ENCODE measurements at places on chromosomes 5 and 9. TPM values are rescaled to one million over a fixed set of nuclear protein-coding genes. Genes with fewer than 3 reads are reported as not detected.
A peak's percentile ranks its signal among the peaks of the same experiment; 100 is the strongest.

GRCh38 chr9:124016175-124017050, 4.8 kb downstream of the LHX2 start:
- H3K36me3 ChIP-seq = no peaks in the 10 kb centered on the region
- no peak overlapping the region for H3K4me3 ChIP-seq
- H3K4me1 ChIP-seq = peaks cover 22% of the 10 kb centered on the region
- peaks cover 97% of the 10 kb centered on the region for H3K27me3 ChIP-seq
- no peak overlapping the region for H3K27ac ChIP-seq
- DNase-seq = no peak

GRCh38 chr5:168931638-168932345, 352.6 kb upstream of the PANK3 start:
- no peak for DNase-seq
- no peaks in the 10 kb centered on the region for H3K4me1 ChIP-seq
- H3K36me3 ChIP-seq = no peaks in the 10 kb centered on the region
- H3K27ac ChIP-seq = no peak overlapping the region

DNA sequence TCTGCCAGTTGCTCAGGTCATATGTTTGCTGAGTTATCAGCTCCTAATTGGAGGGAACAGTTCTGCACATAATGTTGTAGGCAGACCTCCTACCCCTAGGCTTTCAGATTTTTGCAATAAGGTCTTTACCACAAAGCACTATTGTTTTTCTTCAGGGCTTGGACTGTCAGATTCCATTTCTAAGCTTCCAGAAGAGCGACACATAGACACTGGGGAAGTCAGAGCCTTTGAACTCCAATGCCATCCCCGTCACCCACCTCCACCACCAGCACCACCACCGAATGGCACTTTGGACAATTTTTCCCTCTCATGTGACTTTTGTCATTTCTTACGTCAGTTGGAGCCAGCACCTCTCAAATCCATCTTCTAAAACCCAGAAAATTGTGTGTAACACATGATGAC, 28.3 kb upstream of the SPRY4 start:
- H3K27ac ChIP-seq = no peak overlapping the region
- no peaks in the 10 kb centered on the region for H3K4me1 ChIP-seq
- no peaks in the 10 kb centered on the region for H3K27me3 ChIP-seq

GRCh38 chr5:159825551-159826051, 90.7 kb upstream of the ADRA1B start:
- no peak overlapping the region for H3K27ac ChIP-seq
- no peaks in the 10 kb centered on the region for H3K4me1 ChIP-seq
- no peak for DNase-seq

- H3K4me3 ChIP-seq = no peak overlapping the region
- no peak overlapping the region for H3K27ac ChIP-seq
- H3K4me1 ChIP-seq = no peaks in the 10 kb centered on the region
- peak; percentile 13 for DNase-seq
- no peaks in the 10 kb centered on the region for H3K27me3 ChIP-seq
- H3K36me3 ChIP-seq = no peaks in the 10 kb centered on the region
Measured at GRCh38 chr5:1544294-1544961, 20.7 kb upstream of the LPCAT1 start.

GRCh38 chr9:96491079-96491879, 41.3 kb downstream of the HABP4 start:
- H3K4me1 ChIP-seq = no peaks in the 10 kb centered on the region
- no peak overlapping the region for H3K27ac ChIP-seq
- no peak overlapping the region for H3K4me3 ChIP-seq
- H3K27me3 ChIP-seq = no peaks in the 10 kb centered on the region
- no peak for DNase-seq

GRCh38 chr5:143336485-143336884, 67.0 kb downstream of the NR3C1 start:
- DNase-seq = no peak
- H3K4me1 ChIP-seq = no peaks in the 10 kb centered on the region
- no peak overlapping the region for H3K27ac ChIP-seq

GRCh38 chr9:7452378-7452777, 347.2 kb downstream of the DMAC1 start:
- no peak overlapping the region for H3K27ac ChIP-seq
- no peaks in the 10 kb centered on the region for H3K27me3 ChIP-seq
- no peaks in the 10 kb centered on the region for H3K4me1 ChIP-seq
- DNase-seq = no peak

- DNase-seq = no peak
- no peaks in the 10 kb centered on the region for H3K36me3 ChIP-seq
- H3K27ac ChIP-seq = no peak overlapping the region
- no peaks in the 10 kb centered on the region for H3K27me3 ChIP-seq
Measured at GRCh38 chr9:135447126-135447525, 32.5 kb upstream of the PPP1R26 start.

The UNC5A gene
- not detected for total RNA-seq

The CRB2 gene
- 2.4 TPM for total RNA-seq

DNA sequence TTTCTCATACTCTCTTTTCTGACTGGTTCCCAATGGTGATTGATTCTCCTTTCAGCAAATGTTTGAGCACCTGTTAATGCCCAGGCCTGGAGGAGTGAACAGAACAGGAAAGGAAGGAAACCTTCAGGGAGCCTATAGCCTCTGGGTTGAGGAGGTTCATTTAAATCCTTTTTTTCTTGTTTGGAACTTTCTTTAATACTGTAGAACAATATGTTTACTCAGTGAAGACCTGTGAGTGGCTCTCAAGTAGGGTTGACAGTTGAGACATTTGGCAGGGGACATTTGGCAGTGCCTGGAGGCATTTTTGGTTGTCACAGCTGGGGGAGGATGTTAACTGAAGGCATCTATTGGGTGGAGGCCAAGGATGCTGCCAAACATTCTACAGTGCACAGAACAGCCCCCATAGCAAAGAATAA, 6.1 kb upstream of the FAM120AOS start:
- H3K36me3 ChIP-seq = no peaks in the 10 kb centered on the region
- H3K4me3 ChIP-seq = no peak overlapping the region
- H3K27ac ChIP-seq = peak overlapping the region; percentile 70
- peaks cover 39% of the 10 kb centered on the region for H3K4me1 ChIP-seq
- no peak for DNase-seq

The SMIM33 gene
- 5.9 TPM for total RNA-seq

The PAXX gene
- 81.0 TPM for total RNA-seq

DNA sequence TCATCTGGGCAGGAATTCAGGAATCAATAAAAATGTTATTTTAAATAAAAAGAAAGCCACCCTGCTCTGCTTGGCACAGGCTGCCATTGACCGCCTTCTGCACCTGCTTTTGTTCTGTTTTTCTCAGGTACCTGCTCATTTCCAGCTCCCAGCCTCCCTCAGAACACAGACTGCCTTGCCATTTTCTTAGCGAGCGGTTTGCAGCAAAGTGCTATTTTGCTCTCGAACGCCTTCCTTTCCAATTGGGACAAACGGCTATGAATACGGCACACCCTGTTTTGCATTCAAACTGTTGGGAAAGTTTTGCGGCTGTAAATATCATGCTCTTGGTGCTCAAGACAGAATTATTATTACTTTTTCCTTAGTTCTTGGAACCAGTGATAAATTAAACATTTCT, 25.1 kb upstream of the FCN1 start:
- no peaks in the 10 kb centered on the region for H3K4me1 ChIP-seq
- H3K27me3 ChIP-seq = no peaks in the 10 kb centered on the region
- H3K36me3 ChIP-seq = no peaks in the 10 kb centered on the region
- DNase-seq = no peak
- H3K4me3 ChIP-seq = no peak overlapping the region

DNA sequence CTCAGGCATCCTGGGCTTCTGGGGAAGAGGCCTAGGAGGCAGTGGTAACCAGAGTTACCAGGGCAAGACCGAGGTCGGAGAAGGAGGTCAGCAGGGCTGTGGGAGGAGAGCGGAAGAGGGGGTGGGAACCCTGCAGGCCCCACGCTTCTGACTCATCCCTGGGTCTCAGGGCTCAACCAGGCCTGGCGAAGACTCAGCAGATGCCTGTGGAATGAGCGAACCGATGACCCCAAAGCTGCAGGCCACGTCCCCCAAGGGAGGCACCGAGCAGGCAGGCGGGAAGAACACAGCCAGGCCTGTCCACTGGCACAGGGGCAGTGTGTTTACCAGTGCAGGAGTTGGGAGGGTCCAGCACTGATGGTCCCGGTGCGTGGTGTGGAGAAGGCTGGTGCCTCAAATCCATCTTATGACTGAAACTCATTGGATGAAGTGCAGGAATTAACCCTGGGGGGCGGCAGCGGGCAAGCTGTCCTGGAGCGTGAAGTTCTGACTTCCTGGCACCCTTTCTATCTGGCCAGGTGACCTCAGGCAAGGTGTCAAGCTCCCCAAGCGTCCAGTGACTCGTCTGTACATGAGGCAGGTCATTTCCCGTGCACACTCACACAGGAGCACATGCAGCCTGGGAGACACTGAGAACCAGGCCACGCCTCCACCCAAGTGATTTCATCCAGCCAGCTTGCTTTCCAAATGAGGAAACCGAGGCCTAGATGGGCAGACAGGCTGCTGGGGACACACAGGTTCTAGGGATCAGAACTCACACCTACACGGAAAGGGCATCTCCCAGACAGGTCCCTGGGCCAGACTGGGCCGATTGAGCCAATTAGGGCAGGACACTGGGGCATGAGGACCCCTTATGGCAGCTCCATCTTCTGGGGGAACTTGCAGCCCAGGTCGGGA, 69.1 kb downstream of the ADAMTS2 start:
- peak; percentile 51 for DNase-seq
- H3K4me1 ChIP-seq = no peaks in the 10 kb centered on the region
- peak overlapping the region; percentile 50 for H3K27ac ChIP-seq
- no peaks in the 10 kb centered on the region for H3K27me3 ChIP-seq
- H3K4me3 ChIP-seq = no peak overlapping the region
- no peaks in the 10 kb centered on the region for H3K36me3 ChIP-seq

DNA sequence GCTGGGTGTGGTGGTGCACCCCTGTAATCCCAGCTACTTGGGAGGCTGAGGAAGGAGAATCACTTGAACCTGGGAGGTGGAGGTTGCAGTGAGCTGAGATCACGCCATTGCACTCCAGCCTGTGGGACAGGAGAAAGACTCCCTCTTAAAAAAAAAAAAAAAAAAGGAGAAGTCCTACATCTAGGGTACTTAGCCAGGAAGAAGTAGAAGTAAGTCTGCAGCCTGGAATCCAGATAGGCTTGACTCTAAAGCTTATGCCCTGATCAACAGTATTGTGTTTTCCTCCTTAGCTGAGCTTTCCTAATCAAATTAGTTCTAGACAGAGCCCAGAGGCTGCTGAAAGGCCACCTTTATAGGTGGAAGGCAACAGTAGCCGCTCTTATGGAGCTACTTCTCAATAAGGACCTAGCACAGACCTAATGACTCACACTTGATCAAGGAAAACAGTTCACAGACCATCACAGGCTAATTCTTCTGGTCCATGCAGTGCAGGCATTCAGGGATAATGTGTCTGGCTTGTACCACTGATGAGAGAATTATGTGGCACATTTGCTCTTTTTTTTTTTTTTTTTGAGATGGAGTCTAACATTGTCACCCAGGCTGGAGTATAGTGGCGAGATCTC, 105.5 kb upstream of the KLF4 start:
- H3K4me3 ChIP-seq = no peak overlapping the region
- no peaks in the 10 kb centered on the region for H3K36me3 ChIP-seq
- H3K27me3 ChIP-seq = no peaks in the 10 kb centered on the region
- H3K27ac ChIP-seq = no peak overlapping the region
- no peak for DNase-seq

GRCh38 chr9:72633966-72634365, 112.6 kb downstream of the TMC1 start:
- no peaks in the 10 kb centered on the region for H3K36me3 ChIP-seq
- no peaks in the 10 kb centered on the region for H3K4me1 ChIP-seq
- no peak overlapping the region for H3K4me3 ChIP-seq
- no peaks in the 10 kb centered on the region for H3K27me3 ChIP-seq
- no peak overlapping the region for H3K27ac ChIP-seq
- DNase-seq = no peak

GRCh38 chr9:124758691-124759090, 12.4 kb downstream of the NR6A1 start:
- no peaks in the 10 kb centered on the region for H3K4me1 ChIP-seq
- no peaks in the 10 kb centered on the region for H3K27me3 ChIP-seq
- no peak overlapping the region for H3K27ac ChIP-seq
- H3K36me3 ChIP-seq = no peaks in the 10 kb centered on the region
- no peak for DNase-seq

DNA sequence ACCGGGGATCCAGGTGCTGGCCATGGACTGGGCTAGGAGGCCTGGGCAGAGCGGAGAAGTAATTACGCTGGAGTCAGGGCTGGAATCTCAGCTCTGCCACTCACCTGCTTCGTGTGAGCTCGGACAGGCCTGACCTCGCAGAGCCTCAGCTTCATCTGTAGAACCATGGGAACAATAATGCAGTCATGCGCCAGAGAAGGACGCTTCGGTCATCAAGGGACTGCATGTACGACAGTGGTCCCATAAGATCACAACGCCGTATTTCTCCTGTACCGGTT, 145.1 kb downstream of the GAPVD1 start:
- H3K27ac ChIP-seq = no peak overlapping the region
- no peak for DNase-seq
- H3K4me3 ChIP-seq = no peak overlapping the region
- H3K4me1 ChIP-seq = peaks cover 5% of the 10 kb centered on the region

- H3K4me1 ChIP-seq = no peaks in the 10 kb centered on the region
- H3K36me3 ChIP-seq = no peaks in the 10 kb centered on the region
- DNase-seq = no peak
- H3K27me3 ChIP-seq = no peaks in the 10 kb centered on the region
Measured at GRCh38 chr5:14054965-14055963, 87.9 kb upstream of the TRIO start.

DNA sequence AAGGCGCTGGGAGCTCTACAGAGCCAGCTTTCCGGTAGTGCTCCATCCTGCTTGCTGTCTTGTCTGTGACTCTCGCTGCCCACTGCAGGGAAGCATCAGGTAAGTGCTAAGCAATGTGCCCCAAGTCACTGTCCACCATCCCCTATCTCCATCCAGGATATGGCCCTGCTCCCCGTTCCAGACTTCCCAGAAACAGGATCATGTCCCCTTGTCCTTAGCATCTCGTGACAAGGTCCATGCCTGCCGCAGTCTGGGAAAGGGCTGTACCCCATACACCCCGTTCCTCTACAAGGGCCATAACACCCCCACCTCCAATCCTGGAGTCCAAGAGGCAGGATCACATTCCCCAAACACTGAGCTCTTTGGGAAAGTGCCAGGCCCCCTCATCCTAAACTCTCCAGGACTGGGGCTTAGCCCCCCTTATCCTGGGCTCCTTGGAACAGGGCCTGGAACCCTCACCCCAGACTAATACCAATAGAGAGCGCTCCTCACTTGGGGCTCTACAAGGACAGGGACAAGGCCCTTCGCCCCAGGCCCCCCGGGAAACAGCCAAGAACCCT, 566 bp downstream of the RPP25L start:
- no peaks in the 10 kb centered on the region for H3K4me1 ChIP-seq
- H3K4me3 ChIP-seq = peak overlapping the region; percentile 60
- no peaks in the 10 kb centered on the region for H3K36me3 ChIP-seq
- no peak for DNase-seq
- H3K27ac ChIP-seq = peak overlapping the region; percentile 73

GRCh38 chr9:109755040-109755439, 25.0 kb upstream of the PALM2AKAP2 start:
- H3K27ac ChIP-seq = no peak overlapping the region
- DNase-seq = no peak
- H3K4me3 ChIP-seq = no peak overlapping the region
- no peaks in the 10 kb centered on the region for H3K4me1 ChIP-seq

- no peaks in the 10 kb centered on the region for H3K36me3 ChIP-seq
- no peak within 1 kb of the TSS for H3K27ac ChIP-seq
- H3K4me1 ChIP-seq = peaks cover 4% of the 10 kb centered on the region
- H3K27me3 ChIP-seq = peaks cover 24% of the 10 kb centered on the region
- no peak for DNase-seq
- peak within 1 kb of the TSS; percentile 19 for H3K4me3 ChIP-seq
Measured at GRCh38 chr9:129665389-129665775, at the start of gene PRRX2. TSS of gene PRRX2 (plus strand) at chr9:129665647. CDS start at chr9:129665868, 221 bp downstream.

- H3K27ac ChIP-seq = no peak overlapping the region
- H3K4me3 ChIP-seq = no peak overlapping the region
- no peak for DNase-seq
- H3K4me1 ChIP-seq = no peaks in the 10 kb centered on the region
Measured at GRCh38 chr5:162800301-162800700, 637.1 kb upstream of the CCNG1 start.

Measured in colonic mucosa (tissue), 4 donors.